ENCODE measurements at places on chromosomes 4 and X.

GRCh38 chr4:175373031-175373430 is 439.0 kb downstream of the GPM6A start:
- no peak for DNase-seq

GRCh38 chr4:17558941-17559708 is 17.9 kb upstream of the LAP3 start:
- DNase-seq = no peak

- no peak for DNase-seq
These were observed 16.5 kb upstream of the STOX2 start for GRCh38 chr4:183888564-183888963.

DNA sequence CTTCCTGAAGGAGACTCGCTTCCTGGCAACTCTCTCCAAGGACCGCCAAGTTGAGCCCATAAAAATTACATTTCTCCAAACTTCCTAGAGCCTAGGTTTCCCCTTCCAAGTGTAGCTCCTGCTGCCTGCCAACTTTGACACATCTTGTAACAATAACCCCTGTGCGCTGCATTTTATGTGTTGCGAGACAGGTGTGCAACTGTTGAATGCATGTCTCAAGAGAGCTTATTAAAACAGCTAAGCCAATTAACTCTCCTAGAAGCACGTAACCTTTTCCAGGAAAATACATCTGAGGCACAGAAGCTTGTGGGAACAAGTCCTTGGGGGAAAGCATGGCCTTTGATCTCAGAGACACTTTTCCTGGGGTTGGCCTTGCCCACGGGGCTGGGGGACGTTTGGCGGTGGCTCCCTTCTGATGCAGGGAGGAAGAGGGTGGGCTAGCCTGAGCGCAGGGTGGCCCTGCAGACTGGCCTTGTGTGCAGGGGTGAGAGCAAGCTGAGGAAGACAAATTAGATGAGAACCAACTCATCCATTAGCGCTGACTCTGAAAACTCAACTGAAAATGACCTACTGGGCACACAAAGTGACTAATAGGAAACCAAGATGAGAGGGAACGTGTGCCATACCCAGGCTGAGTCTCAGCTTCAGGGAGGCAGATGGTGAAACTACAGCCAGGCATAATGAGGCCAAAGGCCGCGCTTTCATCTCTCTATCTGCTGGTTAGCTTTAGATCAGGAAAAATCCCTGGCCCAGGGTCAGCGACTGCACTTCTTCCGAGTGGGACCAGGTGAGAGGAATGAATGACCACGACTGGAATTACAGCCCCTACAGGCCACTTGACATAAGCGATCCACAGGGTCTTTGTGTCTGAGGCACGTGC is 75.3 kb downstream of the ENPP6 start:
- DNase-seq = no peak

- DNase-seq = no peak
These were observed 52.4 kb downstream of the ENPP6 start for GRCh38 chr4:184165291-184165690.

GRCh38 chr4:40475609-40476008 is 140.5 kb downstream of the CHRNA9 start:
- no peak for DNase-seq

DNA sequence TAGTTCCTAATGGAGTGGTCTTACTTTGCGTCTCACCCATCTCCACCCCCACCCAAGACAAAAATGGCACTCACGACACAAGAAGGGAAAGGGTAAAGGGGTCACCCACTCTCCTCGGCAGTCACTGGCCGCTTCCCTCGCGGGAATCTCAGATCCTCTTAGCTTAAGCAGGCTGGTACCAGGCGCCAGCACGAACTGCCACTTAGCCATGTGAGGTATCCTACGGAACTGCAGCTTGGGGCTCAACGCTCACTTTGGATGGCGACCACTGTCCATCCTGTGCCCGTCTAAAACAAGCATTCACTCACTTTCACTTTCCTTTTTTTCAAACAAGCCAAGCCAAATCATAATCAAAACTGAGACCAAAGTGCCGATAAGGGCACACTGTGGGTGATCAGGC is 14.6 kb upstream of the MAGIX start:
- no peak for DNase-seq

DNA sequence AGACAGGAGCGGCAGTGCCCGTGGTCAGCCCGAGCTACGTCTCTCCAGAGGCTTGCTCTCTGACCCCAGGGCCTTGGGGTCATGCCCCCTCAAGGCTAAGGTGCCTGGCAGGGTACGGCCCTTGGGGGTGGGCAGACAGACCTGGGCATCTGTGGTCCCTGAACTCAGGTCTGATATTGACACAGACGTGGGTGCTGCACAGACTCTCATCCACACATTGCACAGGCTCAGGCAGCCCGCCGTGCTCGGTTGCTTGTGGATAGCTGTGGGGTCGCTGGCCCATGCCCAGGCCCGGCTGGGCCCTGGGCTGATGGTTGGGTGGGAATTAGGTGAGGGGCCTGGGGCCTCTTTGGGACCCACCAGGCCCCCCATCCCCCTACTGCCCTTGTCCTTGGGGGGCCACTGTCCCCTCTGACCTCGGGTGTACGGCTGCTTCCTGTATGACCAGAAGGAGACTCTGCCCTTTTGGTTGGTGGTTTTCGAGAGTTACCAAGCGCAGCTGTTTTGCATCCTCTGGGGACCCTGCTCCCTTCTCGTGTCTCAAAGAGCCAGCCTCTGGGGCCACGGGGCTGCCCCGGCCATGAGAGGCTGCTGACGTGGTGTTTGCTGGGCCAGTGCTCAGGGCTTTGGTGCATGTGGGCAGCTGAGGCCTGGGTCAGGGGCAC is 10.1 kb downstream of the FGFRL1 start:
- no peak for DNase-seq

DNA sequence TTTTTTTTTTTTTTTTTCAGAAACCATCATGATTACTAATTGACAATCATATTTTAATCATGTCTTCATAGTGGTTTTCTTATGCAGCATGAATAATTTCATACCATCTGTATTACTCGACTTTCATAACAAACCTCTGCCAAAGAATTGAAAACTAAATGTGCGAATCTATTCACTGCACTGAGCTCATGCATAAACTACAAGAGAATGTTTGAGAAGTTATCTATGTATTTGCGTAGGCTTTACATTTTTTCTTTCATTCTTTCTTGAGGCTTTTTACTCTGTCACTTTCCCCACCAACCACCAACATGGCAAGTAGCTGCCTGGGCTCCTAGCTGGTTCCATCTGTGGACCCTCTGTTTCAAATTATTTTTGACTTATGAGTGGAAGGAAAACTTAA is 1761.0 kb downstream of the STIM2 start:
- no peak for DNase-seq

GRCh38 chr4:165167650-165168049 is 39.7 kb upstream of the KLHL2 start:
- no peak for DNase-seq

- DNase-seq = no peak
These were observed 11.3 kb upstream of the SLC2A9 start for GRCh38 chr4:10032625-10033024.

- no peak for DNase-seq
These were observed 67.7 kb downstream of the TRMT44 start for GRCh38 chr4:8508266-8508665.

DNA sequence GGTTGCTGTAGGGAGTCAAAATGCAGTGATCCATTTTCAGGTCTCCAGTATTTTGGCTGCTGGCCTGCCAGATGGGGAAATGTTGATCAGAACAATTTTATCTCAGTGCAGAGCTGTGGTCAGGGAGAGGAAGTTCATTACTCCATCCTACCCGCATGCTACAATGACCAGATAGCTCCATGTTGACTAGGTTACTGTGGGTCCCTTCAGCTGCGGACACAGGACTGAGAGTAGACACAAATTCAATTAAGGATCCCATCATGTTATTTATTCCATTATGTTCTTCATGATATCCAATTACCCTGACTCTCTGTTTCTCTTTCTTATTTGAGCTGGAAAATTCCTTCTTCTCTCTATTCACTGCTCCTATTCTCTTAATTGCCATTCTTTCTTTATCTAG is 16.3 kb downstream of the SYNPO2 start:
- no peak for DNase-seq

DNA sequence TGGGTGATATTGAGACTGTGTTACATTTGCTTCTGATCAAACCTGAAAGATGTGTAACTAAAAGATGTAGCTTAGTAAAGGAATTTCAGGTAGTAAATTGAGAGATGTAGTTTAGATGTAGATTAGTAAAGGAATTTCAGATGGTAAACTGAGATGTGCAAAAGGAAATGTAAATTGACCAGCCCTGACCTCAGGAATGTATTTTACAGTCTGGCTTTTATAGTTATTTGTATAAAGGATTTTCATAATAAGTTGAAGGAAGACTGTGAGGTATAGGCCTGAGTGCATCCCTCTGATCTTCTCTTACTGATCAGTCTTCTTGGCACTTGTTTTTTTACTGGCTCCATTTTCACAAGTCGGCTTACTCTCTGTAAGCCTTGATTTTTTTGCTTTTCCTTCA is 3.2 kb downstream of the KLHL2 start:
- DNase-seq = no peak

- no peak for DNase-seq
These were observed 48.0 kb upstream of the MAP3K15 start for GRCh38 chrX:19563327-19563726.

- DNase-seq = no peak
These were observed 111.9 kb upstream of the IQCM start for GRCh38 chr4:149927514-149927913.

- DNase-seq = no peak
These were observed 13.2 kb downstream of the BCOR start for GRCh38 chrX:40084471-40085101.

- no peak for DNase-seq
These were observed 15.6 kb downstream of the NELFA start for GRCh38 chr4:1993169-1993516.

DNA sequence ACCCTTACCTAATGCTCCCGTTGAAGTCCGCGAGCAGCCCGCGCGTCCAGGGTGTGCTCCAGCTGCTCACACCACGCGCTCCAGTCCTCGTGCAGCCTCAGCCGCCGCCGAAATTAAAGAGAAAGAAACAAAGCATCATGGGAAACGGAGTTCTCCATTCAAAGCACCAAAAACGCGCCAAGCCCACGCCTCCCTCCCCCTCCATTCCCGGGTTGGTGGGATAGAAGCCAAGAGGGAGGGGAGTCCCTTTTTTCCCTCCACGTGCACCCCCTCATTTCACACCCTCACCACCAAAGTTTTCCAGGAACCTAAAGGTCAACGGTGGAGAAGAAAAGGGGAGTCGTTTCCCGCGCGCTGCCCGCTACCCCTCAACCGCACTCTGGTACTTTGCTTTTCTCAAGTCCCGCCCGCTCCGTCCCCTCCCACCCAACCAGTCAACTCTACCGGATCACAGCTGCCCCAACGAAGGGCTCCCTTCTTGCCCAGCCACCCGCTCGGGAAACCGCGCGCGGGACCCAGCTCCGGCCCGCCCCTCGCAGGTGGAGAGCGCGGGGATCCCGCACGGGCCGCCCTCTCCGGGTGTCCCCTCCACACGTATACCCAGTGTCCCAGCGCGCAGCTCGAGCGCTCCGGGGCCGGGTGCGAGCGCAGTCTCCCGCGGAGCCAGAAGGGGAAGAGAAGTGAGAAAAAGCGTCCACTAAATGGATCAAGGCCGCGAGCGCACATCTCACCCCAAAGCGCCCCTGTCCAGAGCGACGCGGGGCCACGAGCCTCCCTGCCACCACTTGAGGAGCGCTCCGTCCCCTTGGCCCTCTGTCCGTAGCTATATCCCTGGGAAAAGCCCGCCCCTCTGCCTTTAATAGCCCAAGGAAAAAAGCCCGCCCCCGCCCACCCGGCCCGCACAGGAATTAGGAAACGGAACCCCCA is 65.1 kb upstream of the CCDC160 start:
- DNase-seq = peak; percentile 1

- DNase-seq = no peak
These were observed 58.0 kb downstream of the ENPEP start for GRCh38 chr4:110533940-110534339.

DNA sequence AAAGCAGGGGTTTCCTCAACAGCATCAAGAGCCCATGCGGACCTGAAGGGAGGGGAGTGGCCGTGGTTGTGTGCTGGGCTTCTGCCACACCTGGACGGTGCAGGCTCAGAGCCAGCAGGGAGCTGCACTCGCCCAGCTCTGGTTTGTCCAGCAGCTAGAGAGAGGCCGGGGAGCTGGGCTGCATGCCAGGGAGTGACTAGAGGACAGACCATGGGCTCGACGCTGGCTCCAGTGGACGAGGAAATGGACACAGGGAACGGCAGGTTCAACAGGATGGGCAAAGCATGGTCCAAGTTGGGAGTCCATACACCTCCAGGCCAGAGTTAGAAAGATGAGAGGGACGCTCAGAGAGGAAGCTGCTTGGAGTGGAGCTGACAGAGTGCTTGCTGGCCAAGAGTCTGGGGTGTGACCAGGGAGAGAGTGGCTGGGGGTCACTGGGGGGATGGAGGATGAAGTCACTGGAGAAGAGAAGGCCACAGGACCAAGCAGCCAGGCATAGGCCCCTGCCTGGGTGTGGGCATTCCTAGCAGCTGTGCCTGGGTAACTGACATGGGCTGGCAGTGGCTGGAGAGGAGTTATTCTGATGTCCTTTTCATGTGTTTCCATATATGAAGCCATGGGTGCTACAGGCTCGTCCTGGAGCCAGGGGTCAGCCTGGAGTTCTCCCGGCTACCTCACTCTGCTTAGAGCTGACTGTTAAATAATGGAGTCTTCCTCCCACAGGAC is 42.8 kb downstream of the HTT-AS start:
- DNase-seq = no peak

DNA sequence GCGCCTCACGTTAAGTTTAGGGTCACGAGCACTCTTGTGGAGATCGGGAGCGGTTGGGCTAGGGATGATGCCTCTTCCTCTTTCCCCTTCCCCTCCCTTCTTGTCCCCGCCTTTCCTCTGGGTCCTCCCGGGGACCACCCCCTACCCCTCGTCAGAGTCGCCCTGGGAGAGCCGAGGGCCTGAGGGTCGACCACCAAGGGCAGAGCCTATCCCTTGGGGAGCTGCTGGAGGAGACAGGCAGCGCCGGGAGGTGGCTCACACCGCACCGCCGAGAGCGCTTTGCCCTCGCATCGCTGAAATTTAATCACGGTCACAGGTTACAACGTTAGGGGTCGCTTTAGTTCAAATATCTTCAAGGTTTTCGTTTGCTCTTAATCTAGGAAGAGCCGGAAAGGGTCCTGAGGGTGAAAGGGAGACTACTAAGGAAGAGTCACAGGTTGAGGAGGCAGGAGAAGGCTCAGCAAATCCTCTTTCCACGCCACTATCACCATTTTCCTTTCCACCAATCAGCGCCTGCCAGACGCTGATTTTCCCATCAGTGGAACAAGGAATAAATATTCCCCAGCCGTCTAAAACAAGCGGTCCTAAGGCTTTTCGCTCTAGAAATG is 528 bp upstream of the SNCA start:
- no peak for DNase-seq

- peak; percentile 18 for DNase-seq
These were observed 32.9 kb downstream of the HTT-AS start for GRCh38 chr4:3041192-3042142.

DNA sequence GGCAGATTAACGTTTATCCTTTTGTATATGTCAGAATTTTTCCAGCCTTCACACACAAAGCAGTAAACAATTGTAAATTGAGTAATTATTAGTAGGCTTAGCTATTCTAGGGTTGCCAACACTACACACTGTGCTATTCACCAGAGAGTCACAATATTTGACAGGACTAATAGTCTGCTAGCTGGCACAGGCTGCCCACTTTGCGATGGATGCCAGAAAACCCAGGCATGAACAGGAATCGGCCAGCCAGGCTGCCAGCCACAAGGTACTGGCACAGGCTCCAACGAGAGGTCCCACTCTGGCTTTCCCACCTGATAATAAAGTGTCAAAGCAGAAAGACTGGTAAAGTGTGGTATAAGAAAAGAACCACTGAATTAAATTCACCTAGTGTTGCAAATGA is 94.8 kb downstream of the TET2 start:
- DNase-seq = no peak
